ENCODE measurements at places on chromosomes 3 and 15.

GRCh38 chr15:37252530-37252929 is 152.2 kb upstream of the MEIS2 start:
- no peak for DNase-seq

- DNase-seq, result no peak
These were observed 41.5 kb downstream of the DLG1 start for GRCh38 chr3:197256836-197257444.

DNA sequence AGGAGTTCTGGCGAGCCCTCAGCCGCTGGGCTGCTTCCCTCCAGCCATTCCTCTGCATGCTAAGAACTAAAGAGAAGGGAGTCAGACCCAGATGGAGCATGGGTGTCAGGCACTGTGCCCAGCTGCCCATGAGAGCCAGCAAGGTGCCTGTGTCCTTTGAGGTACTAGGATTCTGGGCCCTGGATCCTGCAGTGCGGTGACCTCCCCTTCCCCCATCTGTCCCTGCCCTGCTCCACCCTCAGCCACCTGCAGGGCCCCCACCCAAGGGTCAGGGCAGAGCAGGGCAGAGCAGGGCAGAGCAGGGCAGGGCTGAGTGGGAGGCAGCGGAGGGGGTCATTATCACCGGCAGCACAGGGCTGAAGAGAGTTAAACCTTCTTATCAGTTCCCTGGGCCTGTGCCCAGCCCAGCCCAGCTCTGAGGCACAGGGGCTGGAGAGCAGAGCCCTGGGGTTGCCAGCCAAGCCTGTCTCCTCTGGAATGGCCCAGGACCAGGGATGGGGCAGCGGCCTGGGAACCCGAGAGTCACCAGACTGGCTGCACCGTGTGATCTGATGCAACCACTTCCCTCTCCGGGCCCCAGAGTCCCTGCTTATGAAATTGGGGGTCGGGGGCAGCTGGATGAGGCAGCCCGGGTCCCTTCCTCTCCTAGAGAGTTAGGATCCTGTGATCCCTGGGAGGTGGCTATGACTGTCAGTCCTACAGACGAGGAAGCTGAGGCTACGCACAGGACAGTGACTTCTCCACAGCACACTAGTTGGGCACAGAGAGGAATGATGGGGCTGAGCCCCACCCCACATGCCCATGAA is 17.3 kb downstream of the ZDHHC19 start:
- DNase-seq, result no peak

- DNase-seq, result no peak
These were observed 372.1 kb downstream of the ROBO2 start for GRCh38 chr3:77412021-77412438.

DNA sequence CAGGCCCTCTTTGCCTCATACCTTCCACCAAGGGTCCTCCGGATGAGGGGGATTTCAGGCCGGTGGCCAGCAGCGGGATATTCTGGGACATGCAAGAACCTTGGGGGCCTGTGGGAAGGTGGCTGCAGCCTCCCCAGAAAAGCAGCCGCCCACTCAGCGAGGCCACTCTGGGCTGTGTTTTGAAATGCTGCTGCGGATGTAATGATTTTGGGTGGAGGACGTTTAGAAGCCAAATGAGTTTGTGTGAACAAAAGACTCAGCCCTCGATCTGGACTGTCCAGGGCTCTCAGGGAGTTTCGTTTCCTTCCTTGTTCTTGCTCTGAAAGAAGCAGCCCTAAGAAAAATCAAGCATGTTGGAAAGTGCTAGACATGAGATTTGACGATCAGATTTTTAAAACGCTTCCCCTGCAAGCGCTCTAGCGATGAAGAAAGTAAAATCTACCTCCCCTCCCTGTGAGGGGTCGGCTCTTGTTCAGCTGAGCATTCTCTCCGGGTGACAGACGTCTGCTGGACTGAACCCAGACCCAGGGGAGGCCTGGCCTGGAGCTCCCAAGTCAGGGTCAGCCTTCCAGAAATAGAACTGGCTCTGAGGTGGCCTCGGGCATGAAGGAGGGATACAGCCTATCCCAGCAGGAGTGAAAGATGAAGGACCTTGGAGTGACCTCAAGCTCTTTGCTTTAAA is 12.9 kb downstream of the HEG1 start:
- DNase-seq, result no peak

DNA sequence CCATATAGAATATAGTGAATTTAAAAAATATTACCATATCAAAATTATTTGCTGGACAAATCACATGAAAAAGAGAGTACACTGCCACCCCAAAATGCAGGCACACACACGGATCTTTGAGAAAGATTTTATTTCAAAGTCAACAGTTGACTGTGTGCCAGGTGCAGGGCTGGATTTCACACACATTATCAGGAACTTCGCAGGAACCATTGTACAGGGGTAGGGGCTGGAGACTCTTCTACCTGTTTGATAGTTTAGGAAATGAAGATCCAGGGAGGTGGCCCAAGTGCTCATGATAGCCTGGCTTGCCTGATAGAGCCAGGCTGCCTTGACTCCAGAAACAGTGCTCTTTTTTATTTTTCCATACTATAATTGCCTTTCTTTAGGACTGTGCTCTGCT is 54.2 kb downstream of the IL1RAP start:
- DNase-seq, result no peak

DNA sequence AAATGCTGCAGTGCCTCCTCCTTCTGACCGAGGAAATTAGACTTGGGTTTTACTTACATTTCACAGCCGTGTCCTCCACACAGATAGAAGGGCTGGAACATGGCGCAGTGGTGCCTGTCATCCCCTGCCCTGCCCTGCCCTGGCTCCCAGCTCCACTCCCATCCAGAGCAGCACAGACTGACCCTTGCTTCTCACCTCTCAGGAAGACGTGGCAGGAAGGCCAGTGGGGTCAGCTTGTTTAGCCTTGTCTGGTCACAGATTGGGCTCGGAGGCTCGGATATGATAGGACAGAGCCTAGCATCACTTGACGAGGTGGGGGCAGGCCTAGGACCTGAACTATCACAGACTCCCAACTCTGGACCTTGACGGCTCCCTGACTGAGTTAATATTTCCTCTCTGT is 88.5 kb downstream of the LINGO1 start:
- DNase-seq, result no peak

DNA sequence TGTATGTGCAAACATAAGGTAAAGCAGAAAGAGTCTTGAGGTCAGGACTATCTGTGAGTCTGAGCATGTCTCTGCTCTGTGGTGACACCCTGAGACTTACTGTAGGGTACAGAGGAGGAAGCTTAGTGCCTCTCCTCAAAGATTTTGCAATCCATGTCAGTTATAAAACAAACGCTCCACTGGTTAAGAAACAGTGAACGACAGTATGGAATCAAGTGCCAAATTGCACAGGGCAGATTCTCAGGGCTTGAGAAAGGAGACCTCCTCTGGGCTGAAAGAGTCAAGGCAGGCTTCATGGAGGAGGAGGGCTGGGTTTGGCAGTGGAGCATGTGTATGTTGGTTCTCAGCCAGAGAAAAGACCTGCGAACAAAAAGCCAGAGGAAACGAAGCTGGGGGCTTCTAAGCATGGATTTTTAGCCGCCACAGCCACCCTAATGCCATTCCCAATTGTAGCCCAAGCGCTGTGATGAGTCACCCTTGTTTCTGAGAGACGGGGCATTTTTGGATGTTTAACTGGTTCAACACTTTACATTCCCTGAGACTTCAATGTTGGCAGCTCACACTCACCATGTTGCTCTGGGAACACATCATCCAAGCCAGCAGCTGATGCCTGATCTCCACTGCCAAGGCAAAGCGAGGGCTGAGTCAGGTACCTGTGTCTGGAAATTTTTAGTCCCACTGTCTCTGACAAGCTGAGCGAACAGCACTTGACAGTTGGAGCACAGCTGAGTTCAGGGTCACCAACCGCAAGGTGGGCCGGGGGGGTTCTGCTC is 3.4 kb upstream of the DGKG start:
- no peak for DNase-seq

DNA sequence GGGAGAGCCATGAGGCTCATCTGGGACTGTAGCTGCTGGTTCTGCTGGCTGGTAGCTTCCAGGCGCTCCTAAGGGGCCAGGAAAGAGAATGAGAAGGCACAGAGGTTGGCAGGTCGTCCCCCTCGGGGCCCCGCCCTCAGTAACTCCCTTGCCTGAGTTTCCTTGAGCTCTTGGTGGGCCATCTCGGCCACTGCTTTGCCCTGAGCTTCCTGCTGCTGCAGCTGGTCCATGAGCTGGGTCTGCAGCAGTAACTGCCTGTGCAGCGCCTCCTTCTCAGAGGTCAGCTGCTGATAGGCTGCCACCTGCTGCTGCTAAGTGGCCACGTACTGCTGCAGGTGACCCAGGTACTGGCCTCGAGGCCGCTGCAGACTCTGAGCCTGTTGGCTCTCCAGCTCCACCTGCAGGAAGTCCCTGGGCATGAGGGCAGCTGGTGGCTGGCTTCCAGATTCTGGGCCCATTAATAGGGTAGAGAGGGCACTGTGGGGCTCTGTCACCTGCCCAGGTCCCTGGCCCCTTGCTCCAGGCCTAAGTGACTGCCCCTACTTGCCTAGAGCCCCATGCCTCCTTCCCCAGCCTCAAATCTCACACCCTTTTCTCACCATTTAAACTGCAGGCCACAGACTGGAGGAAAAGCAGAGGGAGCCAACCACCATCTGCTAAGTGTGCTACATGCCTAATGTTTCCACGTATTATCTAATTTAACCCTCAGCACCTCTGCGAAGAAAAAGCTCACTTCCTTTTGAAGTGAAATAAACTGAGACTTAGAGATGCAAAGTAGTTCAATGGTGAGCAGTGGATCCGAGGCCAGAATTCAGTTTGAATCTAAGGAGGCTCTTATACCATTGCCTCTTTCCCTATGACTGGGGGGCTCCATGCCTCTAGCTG is 10.8 kb upstream of the VPS33B start:
- no peak for DNase-seq

GRCh38 chr15:94745371-94745770 is 514.0 kb downstream of the MCTP2 start:
- DNase-seq, result no peak

DNA sequence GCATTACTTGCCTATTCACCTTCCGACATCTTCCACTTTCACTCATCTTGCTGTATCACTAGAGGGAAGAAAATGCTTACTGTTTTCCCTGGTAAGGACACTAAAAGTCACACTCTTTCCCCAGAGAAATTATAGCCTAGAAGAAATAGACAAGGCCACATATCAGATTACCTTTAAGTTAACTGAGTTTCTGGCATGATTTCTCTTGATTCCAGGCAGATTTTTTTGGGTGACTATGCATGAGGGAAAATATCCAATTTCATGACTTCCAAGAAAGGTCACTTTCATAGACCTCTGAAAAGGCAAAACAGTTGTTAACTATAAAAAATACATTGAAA is 30.3 kb downstream of the TCF12 start:
- no peak for DNase-seq

GRCh38 chr3:174541708-174542315 is 317.3 kb upstream of the NAALADL2 start:
- DNase-seq, result no peak

DNA sequence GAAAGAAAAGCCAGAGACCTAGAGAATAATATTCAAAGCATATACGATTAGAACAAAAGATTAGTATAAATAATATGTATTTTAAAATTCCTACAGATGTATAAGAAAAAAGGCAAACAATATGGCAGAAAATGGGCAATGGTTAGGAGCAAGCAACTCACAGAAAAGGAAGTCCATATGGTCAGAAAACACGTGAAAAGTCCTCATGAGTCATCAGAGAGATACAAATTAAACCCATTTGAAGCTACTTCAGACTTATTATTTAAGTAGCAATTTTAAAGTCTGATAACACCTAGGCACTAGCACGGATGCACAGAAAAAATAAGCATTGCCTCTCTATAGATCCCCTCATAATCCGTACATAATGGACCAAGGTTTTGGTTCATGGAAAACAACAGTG is 25.6 kb downstream of the SLC7A14 start:
- DNase-seq, result no peak

GRCh38 chr15:51623386-51623938 is 891 bp upstream of the DMXL2 start:
- no peak for DNase-seq

- DNase-seq, result no peak
These were observed 86.7 kb upstream of the ANKRD34C start for GRCh38 chr15:79195802-79196201.

DNA sequence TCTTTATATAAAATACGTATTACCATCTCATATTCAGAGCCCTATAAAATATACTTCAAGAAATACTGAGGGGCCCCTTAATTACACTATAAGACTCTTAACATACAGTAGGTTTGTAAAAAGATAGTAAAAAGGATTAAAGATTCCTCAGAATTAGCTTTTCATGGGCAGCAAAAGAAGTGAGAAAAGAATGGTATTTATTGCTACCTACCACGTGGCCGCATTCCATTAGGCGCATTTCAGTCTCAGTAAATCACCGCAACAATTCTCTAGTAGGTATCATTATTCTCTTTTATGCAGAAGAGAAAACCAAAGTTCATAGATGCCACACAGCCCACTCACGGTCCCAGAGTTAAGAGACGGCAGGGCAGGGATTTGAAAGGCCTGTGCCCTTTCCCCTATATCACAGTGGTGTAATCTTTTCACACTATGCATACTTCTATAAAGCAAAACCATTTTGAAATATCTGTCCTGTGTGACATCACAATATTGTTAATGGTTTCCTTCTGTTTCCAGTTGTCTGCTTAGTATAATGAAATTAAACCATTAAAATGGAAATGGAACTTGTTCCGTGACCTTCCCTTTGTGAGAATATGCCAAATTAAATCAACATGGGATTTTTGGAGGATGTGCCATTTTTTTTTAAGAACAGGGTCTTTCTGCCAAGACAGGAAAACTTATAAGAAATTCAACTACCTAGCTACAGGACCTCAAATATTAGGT is 1072.2 kb downstream of the FHIT start:
- no peak for DNase-seq

DNA sequence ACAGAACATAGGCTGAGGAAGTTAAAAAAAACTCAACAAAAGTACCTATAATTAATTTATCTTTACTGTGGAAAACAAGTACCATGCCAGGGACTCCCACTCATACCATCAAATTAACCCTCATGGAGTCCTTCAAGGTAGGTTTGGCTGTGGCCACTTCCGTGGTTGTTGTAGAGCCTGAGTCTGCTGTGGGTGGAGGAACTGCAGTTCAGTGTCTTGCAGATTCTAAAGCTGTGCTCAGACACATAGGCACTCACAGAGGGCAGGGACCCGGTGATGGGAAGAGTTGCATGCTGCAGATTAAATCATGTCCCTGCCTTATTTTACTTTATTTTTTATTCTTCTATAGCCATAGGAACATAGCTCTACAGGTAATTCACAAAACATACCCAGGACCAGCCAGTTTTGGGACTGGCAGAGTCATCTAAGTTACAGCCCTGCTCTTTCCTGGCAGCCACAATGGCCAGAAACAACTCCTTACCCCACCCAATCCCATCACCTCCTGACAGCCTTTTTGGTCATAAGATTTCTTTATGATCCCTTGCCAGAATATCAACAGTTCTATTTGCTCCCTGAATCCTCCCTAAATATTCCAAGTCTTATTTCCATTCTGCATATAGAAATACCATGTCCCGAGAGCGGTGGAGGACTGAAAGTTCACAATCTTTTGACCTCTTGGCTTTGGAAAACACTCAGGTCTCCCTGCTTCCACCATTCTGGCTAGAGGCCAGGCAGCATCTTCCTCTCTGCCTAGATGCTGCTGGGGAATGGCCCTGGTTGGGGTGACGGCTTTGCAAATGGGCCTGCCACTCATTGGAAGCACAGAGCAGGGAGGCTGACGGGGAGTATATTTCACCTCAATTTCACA is 193.7 kb downstream of the CHST2 start:
- no peak for DNase-seq
